ENCODE measurements at places on chromosomes 3 and 15.
A peak's percentile ranks its signal among the peaks of the same experiment; 100 is the strongest.

- no peak for DNase-seq
These were observed 27.7 kb downstream of the PTH1R start for GRCh38 chr3:46905213-46905560.

GRCh38 chr3:1967525-1967924 is 131.1 kb upstream of the CNTN4 start:
- DNase-seq = no peak

DNA sequence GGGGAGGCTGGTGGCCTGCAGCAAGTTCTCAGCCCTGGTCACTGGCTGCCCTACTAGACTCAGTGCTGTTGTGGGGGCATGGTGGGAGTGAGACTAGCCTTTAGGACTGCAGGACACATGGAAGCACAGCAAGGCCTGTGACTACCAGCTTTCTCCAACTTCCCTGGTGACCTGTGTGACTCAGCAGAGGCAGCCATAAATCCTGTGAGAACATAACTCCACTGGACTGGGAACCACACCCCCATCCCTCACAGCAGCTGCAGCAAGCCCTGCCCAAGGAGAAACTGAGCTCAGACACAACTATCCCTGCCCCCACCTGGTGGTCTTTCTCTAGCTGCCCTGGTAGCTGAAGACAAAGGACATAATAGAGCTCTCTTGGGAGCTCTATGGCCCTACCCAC is 111.3 kb downstream of the DCLK3 start:
- no peak for DNase-seq

DNA sequence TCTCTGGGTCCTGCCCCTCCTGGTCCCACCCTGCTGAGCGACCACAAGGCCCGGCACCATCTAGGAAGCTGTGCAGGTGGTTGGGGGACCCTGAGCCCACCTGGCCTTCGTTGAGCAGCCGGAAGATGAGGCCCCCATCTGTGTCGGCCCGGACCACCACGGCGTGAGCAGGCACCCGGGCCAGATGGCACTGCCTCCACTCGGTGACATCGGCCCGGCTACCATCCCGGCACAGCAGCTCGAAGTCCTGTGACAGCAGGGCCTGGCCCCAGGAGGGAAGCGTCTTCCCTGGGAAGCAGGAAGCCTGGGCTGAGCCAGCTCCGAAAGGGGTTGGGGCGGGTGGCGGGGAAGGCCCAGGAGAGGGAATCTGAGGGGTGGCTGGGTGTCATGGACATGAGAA is 12.6 kb downstream of the MELTF start:
- DNase-seq = no peak

DNA sequence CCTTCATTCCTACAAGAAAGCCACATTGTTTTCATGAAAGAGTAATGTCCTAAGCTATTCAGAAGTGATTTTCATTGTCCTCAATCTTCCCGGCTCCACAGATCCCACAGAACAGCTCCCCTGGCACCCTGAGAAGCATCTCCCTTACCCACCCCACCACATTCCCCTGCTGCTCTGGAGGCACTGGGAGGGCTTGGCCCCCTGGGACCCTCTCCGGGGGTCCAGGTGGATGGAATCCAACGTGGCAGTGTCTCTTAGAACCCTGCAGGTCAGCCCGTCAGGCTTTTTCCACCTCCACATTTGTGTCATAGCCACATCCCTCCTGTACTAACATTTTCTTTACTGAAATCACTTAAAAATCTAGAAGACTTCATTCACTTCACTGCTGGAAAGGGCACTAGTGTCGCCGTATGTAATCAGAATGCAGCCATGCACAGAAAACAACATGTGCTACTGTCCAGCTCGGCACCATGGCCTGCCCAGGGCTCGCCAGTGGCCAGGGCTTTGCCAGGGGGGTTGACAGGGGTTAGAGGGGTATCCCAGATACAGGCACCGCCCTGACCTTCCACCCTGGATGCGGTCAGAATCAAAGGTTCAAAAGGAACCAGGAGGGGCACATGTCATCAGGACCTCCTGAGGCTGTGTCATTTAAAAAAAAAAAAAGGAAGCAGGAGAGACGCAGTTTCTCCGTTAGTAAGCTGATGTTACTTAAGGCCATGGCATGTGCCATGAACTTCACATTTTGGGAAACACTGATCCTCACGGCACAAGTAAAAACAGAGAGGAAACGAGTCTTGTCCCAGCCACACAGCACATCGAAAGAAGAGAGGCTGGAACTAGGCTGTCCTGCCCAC is 106.3 kb downstream of the LSM3 start:
- no peak for DNase-seq

DNA sequence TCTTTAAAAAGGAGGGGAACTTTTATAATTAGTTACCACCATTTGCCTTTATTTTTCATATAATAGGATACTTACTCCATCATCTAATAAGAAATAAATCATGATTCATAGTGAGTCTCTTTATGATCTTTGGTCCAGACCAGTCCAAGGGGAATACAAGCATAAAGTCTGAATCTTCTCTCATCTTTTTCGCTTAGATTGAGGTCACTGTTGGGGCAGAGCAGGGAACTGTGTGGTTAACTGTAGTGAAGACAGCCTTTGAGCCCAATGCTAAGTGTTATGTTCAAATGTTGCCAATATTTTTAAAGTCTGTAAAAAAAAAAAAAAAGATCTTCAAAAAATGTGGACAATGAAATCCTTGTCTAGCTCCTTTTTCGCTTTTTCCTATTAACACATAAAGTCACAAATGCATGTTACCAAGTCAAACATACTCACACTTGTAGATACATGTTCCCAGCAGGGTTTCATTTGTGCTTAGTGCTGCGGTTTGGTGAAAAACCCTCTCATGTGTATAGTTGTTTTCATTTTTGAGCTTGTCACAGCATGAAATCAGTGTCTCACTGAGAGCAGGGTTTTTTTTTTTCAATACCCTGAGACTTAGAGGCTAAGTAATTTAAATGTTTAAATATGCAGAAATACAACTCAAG is 72.1 kb downstream of the EPHA3 start:
- no peak for DNase-seq

- no peak for DNase-seq
These were observed 18.1 kb downstream of the MOBP start for GRCh38 chr3:39485547-39485946.

DNA sequence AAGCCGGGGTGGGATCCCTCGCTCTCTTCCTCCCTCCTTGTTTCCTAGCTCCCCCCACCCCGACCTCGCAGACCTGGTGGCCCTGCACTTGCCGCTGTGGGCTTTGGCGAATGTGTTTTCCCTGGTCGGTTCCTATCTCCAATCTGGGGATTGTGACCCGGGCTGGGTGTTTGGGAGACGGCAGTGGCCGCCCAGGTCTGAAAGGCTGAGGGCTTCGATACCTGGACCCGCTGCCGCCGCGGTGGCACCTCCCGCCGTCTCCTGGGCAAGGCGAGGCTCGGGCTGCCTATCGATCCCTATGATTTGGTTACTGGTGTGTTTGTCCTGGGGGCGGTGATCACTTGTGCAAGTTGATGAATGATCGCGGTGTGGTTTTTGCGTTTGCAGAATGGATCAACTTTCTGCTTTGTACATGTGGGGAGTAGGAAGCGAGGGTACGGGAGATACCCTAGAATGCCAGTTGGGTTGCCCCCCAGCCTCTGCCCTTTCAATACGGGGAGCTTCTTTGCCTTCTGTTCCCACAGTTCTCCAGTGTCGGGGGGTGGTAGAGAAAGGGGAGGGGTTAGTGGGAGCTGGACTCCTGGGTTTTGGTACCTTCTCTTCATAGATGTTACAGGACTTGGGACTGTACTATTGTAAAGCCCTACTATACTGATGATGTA is 3.0 kb downstream of the BBX start:
- DNase-seq = no peak

DNA sequence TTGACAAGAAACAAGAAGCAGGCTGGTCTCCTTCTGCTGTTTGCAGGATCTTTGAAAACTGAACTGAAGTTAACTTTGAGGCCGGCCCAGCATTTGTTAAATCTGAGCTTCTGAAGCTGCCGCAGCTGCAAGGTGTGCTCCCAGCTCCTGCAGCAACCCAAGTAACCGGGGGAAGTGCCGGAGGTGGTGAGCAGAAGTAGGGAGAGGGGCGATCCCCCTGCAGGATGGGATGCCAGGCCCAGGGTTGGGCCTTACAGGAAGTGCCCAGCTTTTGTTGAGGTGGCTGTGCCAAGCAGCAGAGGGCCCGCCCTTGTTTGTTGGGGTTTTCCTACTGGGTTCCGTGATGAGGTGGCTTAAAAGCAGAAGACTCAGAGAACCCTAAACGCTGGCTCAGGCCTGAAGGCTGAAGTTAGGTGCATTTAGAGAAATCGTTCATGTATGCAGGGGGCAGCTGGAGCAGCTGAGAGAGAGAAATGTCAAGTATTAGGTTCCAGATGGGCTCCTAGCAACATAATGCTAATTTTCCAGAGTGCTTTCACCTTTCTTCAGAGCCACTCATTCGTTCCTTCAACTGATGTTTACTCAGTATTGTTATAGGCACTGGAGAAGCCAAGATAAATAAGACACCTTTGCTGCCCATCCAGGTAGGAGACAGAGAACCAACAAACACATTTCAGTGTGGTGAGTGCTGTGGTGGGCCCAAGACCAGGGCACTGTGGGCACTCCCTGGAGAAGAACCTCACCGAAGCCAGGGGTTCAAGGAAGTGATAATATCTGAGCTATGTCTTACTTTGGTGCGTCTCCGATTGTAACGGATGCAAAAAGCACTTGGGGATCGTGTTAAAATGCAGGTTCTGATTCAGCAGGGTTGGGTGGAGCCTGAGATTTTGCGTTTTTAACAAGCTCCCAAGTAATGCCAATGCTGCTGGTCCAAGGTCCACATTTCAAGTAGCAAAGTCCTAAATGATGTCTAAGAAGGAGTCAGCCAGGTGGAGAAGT is 42.2 kb upstream of the PLCL2 start:
- DNase-seq = peak; percentile 54

GRCh38 chr3:51942603-51943450 is 664 bp downstream of the PARP3 start:
- DNase-seq = no peak

- no peak for DNase-seq
These were observed 48.3 kb downstream of the MITF start for GRCh38 chr3:69787436-69788168.

DNA sequence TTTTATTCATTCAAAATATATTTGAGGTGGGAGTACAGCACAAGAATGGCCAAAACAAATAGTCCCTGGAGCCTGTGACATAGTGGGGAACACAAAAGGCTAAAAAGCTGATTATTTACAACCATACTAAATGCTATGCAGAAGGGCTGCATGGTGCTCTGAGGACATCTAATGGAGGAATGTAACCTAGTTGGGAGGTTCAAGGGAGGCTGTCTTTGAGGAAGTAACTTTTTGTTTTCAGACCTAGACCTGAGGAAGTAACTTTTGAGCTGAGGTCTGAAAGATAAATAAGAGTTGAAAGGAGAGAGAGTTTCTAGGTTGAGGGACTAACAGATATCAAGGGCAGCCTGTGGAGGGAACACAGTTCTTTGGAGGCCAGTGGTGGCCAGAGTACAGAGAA is 34.8 kb upstream of the RASA2 start:
- no peak for DNase-seq

DNA sequence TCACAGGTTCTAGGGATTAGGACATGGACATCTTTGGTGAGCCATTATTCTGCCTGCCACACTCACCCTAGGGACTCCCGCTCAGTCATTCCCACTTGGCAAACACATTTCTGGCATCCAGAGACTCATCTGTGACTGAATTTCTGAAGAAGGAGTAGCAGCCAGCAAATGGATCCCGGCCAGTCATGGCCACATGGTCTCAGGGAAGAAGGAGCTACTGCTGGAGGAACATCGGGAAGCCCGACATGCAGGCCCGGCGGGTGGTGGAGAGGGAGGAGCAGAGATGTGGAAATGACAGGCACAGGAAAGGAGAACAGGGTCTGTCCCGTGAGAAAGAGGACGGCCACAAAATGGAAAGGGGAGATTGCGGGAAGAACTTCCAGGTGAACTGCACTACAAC is 65.4 kb downstream of the SEMA5B start:
- no peak for DNase-seq
